Thyroid gland (tissue), 4 donors: ENCODE measurements at places on chromosomes 3 and 15. TPM values are rescaled to one million over a fixed set of nuclear protein-coding genes. Genes with fewer than 3 reads are reported as not detected.

DNA sequence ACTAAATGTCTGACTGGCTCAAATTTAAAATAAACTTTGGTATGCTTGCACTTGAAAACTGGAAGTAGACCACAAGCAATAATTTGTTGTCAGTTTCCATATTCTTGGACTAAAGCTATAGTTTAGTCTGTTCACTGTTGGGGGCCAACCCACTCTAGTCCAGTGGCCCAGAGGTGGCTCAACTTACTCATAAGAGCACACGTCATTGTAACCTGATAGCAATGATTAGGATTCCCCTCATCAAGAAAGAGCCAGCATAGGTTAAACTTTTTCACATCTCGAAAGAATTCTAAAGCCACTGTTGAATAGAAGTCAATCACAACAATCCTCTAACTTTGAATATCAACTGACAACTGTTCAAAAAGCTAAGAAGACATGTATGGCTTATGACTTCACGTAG lies 147.0 kb downstream of the MEIS2 start:
- no peaks in the 10 kb centered on the region for H3K27me3 ChIP-seq
- no peak for DNase-seq
- no peak overlapping the region for H3K4me3 ChIP-seq
- no peaks in the 10 kb centered on the region for H3K36me3 ChIP-seq
- no peaks in the 10 kb centered on the region for H3K4me1 ChIP-seq
- H3K27ac ChIP-seq = no peak overlapping the region

DNA sequence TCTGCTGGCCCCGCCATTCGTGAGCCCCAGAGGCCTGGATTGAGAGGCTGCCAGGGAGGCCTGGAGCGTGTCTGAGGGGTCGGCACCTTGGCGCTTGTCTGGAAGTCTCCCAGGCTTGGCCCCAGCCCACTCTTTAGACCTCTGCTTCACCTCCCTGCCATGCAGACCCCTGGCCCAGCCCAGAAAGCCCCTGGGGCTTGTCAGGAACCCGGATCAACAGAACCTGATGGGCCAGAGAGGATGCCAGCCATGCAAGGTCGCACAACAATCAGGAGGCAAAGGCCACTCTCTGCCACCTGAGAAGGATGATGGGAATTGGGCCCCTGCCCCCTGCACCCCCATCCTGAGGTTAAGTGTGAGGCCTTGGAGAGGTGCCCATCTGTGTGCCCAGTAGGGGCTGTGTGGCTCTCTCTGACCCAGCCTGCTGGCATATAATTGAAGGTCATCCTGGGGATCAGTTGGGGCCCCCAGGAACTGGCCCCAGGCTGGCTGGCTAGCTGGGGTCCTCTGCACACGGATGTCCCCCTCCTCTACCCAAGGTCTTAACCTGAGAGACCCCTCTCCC lies 103.3 kb upstream of the SLC6A6 start:
- no peaks in the 10 kb centered on the region for H3K36me3 ChIP-seq
- H3K27me3 ChIP-seq = no peaks in the 10 kb centered on the region
- no peak overlapping the region for H3K4me3 ChIP-seq
- DNase-seq = no peak

- no peak overlapping the region for H3K27ac ChIP-seq
Observed at GRCh38 chr3:194522579-194523046, 35.8 kb upstream of the ATP13A3 start.

DNA sequence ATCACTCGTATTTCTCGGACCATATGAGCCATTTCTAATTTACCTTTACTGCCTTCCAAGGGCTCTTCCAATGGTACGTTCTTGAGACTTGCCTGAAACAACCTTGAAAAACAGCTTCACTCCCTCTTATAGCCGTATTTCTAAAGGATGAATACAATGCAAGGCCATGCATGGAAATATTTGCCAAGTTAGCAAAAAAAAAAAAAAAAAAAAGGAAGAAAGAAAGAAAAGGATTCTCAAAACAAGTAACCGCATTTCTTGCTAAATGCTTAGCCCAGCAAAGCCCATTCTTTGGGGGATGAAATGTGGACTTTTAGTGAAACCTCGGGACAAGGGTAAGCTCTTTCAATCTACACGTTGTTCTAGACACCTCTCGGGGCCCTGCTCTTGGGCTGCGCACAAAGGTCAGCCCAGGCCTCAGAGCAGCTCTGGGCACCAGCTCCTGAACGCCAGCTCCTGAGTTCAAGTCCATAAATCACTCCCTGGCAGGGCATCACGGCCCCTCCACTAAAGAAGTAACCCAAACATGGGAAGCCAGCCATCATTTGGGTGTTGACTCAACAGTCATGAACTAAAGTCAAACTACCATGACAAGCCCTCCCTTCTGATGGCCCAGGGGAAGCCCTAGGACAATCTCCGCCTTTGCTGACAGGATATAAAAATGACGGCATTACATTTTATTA lies 132.7 kb downstream of the ADAMTS17 start:
- H3K4me1 ChIP-seq = peaks cover 6% of the 10 kb centered on the region
- H3K27me3 ChIP-seq = no peaks in the 10 kb centered on the region
- DNase-seq = no peak
- no peaks in the 10 kb centered on the region for H3K36me3 ChIP-seq
- no peak overlapping the region for H3K4me3 ChIP-seq
- no peak overlapping the region for H3K27ac ChIP-seq

Gene LYZL4
- not detected for total RNA-seq
